BJ (cell line): ENCODE measurements at places on chromosomes 1 and 21. TPM values are rescaled to one million over a fixed set of nuclear protein-coding genes. Genes with fewer than 3 reads are reported as not detected.

Gene BGLAP
- 0.26 and 0.50 TPM in 2 replicates for polyA plus RNA-seq

DNA sequence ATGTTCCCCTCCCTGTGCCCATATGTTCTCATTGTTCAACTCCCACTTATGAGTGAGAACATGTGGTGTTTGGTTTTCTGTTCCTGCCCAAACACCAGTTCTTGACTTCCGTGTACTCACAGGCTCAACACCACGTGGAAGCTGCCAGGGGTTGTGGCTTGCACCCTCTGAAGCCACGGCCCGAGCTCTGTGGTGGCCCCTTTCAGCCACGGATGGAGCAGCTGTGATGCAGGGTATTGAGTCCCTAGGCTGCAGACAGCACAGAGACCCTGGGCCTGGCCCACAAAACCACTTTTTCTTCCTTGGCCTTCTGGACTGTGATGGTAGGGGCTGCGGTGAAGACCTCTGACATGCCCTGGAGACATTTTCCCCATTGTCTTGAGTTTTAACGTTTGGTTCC, 111.6 kb downstream of the SYT14 start:
- DNase-seq = peak; percentile 29

GRCh38 chr1:19771350-19771749, 28.4 kb downstream of the TMCO4 start:
- no peak for DNase-seq

- no peak for DNase-seq
Observed at GRCh38 chr1:2103266-2103900, 53.2 kb downstream of the PRKCZ start.

GRCh38 chr1:32926562-32926961, 25.4 kb upstream of the TMEM54 start:
- DNase-seq = no peak

DNA sequence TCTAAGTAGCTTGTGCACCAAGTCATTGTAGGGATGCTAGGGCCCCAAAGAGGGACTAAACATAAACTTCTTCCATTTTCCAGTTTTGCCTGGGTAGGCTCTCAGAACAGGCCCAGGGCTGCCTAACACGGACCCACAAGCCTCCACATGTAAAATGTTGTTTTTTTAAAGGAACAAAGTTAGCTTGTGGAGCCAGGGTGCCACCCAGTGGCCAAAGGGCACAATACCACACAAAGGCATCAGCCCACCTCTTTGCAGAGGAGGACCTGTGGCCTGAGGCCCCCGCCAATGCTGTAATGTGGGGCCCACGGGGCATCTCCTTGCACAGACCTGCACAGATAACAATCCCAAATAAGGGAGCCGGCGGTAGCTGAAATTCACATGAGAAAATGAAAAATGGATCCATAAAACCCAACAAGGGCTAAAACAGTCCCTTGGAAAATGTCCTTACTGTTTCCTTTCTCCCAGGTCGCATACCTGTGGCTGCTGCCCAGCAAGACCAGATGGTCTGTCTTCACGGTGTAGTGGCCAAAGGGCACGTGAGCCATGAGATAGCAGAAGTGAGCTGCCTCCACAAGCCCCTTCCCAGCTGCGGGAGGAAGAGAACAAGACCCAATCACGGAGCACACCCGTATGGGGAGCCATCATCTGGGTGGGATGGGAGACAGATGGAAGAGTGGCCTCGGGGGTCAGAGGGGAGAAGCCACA, 23.8 kb downstream of the SEC16B start:
- no peak for DNase-seq
